Activated CD4-positive, alpha-beta T cell treated with anti-CD3 and anti-CD28 coated beads for 48 hours (primary cell): ENCODE measurements at places on chromosomes 11 and 22.

GRCh38 chr22:24894998-24895397 is 51.5 kb downstream of the LHFPL7 start:
- no peak for DNase-seq

- no peak for DNase-seq
Observed at GRCh38 chr11:67349457-67349856, 3.9 kb downstream of the POLD4 start.

GRCh38 chr11:6438979-6439571 is 1.7 kb downstream of the HPX start:
- peak; percentile 39 for DNase-seq

GRCh38 chr11:128948583-128948982 is 5.9 kb upstream of the TP53AIP1 start:
- DNase-seq, result no peak

- no peak for DNase-seq
Observed at GRCh38 chr11:135006800-135007199, 594.8 kb upstream of the B3GAT1 start.

DNA sequence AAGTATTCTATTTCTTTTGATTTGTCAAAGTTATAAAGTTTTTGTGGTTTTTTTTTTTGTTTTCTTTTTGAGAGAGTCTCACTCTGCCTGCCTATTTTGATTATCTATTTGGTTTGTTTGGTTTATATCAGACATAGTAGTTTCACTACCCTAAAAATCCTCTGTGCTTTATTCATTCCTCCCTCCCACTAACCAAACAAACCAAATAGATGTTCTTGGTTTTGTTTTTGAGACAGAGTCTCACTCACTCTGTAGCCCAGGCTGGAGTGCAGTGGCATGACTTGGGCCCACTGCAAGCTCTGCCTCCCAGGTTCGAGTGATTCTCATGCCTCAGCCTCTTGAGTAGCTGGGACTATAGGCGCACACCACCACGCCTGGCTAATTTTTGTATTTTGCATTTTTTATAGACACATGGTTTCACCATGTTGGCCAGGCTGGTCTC is 67.9 kb downstream of the ENTHD1 start:
- no peak for DNase-seq
